HCEC 1CT (cell line): ENCODE measurements at places on chromosomes 3 and 15.

- no peak for DNase-seq
Observed at GRCh38 chr15:59636184-59636583, 21.1 kb downstream of the GTF2A2 start.

GRCh38 chr15:66997212-66997611 lies 68.2 kb upstream of the SMAD3 start:
- DNase-seq, result peak; percentile 88

GRCh38 chr15:74961616-74962015 lies 5.0 kb upstream of the RPP25 start:
- DNase-seq, result no peak

DNA sequence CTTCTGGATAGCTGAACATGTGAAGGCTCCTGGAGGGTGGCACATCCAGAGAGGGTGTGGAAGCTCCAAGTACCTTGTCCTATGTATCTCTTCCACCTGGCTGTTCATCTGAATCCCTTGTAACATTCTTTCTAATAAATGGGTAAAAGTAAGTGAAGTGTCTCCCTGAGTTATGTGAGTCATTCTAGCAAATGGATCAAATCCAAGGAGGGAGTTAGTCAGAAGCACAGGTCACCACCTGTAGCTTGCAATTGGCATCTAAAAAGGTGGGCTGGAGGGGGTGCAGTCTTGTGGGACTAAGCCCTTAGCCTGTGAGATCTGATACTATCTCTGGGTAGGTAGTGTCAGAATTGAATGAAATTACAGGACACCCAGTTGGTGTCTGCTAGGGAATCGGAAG lies 71.0 kb downstream of the WWTR1 start:
- peak; percentile 53 for DNase-seq

- no peak for DNase-seq
Observed at GRCh38 chr3:100540791-100541334, 48.4 kb downstream of the TMEM45A start.

DNA sequence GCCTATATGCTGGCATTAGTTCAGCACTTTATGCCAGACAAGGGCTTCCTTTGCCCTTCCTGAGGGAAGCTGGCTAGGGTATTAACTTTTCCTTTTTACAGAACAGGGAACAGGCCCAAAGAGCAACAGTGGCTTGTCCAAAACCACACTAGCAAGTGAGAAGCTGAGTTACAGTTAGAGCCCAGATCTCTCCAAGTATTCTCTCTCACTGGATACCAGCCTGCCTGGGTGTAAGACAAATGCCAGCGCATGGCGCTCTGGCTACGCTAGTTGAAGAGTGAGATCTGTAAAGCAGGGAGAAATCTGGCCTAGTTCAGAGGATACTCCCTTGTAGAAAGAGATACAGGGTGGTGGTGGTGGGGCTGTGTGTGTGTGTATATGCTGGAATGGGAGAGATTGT lies 38.4 kb downstream of the RAB11A start:
- no peak for DNase-seq

DNA sequence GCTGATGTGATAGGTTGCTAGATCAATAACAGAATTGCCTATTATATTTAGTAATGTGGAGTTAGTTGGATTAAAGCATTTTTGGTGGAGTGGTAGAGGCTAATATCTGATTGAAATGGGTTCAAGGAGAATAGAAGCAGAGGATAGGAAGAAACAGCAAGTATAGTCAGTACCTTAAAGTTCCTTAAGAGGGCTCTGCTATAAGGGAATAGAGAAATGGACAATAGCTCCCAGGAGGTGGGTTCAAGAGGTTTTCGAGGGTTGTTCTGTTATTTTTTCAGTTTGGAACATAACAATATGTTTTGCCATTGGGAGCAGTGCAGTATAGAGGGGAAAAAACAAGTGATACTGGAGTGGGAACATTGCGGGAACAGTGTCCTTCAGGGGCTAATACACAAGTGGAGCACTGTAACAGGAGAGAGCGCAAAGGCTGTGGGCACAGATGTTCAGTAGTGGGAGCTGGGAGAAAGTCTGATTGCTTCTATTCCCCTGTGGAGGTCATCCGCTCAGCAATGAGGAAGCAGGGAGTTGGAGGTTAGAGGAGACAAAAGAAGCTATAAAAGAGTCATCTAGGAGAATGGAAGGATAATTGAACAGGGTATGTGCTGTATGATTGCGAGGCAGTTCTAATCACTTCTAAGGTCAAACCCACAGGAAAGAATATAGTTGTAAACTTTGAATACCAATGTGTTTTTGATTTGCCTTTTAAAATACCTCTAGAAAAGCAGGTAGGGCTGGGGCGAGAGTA lies 3.3 kb downstream of the MRPS11 start:
- DNase-seq, result no peak

GRCh38 chr3:72702390-72702789 lies 145.9 kb downstream of the SHQ1 start:
- no peak for DNase-seq

DNA sequence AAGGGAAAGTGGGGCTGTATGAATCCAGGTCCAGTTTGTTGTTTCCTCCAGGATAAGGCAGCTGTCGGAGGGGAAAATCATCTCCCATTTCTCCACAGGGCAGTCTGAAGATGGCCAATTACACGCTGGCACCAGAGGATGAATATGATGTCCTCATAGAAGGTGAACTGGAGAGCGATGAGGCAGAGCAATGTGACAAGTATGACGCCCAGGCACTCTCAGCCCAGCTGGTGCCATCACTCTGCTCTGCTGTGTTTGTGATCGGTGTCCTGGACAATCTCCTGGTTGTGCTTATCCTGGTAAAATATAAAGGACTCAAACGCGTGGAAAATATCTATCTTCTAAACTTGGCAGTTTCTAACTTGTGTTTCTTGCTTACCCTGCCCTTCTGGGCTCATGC lies 911 bp downstream of the CCRL2 start:
- DNase-seq, result no peak

DNA sequence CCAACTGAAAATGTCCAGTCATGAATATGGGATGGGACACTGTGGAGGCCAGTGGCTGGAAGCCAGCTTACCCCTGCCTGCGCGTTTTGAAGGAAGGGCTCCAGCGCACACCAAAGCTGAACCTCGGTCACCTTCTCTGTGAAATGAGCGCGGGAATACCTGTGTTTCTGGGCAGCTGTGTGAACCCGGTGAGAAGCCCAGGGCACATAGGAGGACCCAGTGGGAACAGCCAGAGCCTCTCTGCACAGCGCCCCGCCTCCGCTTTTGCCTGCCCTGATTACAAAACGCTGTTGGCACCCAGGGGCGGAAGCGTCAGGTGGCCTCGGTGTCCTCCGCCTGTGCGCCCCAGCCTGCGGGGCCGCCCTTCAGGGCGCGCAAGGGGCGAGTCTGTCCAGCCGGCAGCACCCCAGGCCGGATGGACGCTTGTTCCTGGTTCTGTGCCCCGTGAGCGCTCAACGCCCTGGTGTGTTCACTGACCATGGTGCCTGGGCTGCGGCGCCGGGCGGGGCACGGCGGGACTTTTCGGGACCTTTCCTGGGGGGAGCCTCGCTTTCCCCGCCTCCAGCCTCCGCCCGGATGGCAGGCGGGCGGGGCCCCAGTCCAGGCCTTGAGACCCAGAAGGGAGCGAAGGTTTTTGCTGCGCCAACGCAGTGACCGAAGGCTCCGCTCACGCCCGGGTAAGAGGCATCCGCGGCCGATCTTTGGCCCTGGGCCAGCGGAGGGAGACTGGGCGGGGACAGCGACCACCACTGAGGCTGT lies at the start of gene SQOR:
Gene SQOR, plus strand, starts transcription at position 598 of the 759 bp plus-strand sequence. CDS start 23,895 bp downstream, outside the sequence.
- DNase-seq, result peak; percentile 84

DNA sequence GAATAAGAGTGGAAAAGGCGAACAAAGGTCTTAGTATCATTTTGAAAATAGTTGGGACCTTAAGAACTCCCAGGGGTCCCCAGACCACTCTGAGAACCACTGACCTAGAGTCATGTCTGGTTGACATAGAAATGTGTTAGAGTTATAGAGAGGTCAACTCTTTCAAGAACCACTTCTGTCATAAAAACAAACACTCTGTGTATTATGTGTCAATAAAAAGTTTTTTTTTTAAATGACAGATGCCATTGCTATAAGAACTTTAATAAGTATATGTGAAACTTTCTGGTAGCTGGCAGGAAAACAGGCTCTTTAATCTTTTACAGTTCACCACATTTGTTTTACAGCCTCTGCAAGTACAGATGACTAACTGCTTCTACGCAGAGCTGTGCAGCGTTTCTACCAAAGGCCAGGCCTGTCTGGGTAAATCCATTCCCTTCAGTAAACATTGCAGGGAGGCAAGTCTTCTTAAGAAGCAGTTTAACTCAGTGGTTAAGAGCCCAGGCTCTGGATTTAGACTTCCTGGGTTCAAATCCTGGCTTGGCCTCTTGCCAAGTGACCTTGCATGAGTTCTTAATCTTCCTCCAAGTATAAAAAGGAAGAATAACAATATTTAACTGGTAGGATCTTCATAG lies 56.6 kb downstream of the RFTN1 start:
- DNase-seq, result peak; percentile 53

DNA sequence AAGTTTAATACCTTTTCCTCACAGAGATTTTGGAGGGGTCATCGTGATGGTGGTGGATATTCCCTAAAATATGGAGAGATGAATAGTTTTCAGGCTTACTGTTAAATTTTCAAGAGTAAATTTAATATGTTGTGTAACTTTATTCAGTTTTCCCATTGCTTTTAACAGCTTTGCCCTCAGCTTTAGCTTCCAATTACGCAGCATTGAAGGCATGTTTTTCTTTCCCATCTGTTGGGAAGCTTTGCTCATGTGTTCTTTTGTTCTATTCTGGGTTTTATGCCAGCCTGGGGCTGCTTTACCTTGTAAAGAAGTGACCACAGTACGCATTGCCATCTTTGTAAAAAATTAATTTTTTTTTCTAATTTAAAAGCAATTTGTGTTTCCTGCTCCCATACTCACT lies 151.5 kb downstream of the B3GALNT1 start:
- DNase-seq, result no peak

DNA sequence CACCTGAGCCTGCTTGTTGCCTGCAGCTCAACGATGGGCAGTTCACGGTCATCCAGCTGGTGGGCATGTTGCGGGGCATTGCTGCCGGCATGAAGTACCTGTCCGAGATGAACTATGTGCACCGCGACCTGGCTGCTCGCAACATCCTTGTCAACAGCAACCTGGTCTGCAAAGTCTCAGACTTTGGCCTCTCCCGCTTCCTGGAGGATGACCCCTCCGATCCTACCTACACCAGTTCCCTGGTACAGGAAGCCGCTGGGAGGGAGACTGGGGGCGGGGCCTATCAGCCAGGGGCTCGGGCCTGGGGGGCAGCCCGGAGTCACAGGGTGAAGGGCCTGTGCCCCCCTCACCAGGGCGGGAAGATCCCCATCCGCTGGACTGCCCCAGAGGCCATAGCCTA lies 18.8 kb downstream of the EPHB3 start:
- DNase-seq, result no peak

DNA sequence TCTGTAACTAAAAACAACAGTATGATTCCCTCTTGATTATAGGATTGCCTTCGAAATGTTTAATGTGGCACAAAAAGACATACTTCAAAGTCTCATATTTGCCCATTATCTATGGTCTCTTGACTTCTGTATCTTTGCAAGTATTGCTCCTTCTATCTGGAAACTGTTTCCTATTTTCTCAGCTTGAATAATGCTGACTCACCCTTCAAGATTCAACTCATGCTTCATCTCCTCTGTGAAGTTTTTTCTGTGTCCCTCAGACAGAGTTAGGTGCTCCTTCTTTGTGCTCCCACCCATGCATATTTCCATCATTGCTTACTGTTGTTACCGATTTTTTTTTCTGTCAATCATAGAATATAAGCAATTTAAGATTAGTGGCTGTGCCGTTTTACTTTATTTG lies 192.8 kb upstream of the ROBO1 start:
- DNase-seq, result no peak

GRCh38 chr3:39378088-39378487 lies 5.1 kb upstream of the SLC25A38 start:
- DNase-seq, result peak; percentile 12

GRCh38 chr3:113287111-113287802 lies 75.9 kb downstream of the BOC start:
- DNase-seq, result peak; percentile 74

- DNase-seq, result no peak
Observed at GRCh38 chr3:133138017-133138416, 99.8 kb downstream of the TMEM108 start.

GRCh38 chr15:31814082-31814481 lies 216.2 kb upstream of the CHRNA7 start:
- DNase-seq, result no peak

GRCh38 chr3:86416334-86416733 lies 574.6 kb downstream of the VGLL3 start:
- DNase-seq, result no peak

- DNase-seq, result peak; percentile 34
Observed at GRCh38 chr3:160754371-160754854, 1.6 kb upstream of the PPM1L start.

DNA sequence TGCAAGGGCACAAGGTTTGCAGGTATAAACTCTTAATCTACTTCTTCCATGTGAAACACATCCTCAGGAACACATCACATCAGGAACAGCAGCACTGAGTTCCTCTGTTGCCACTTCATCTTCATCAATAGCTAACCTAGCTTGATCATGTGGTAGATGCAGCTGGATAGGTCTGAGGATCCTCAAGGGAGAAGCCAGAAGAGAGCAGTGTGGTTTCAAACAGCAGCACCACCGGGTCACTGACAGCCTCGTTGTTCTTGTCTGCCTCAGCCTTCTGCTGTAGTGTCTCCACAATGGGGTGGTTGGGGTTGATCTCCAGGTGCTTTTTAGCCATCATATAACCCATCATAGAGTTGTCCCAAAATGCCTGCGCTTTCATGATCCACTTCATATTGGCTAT lies 58.8 kb downstream of the ADAM10 start:
- no peak for DNase-seq

- DNase-seq, result no peak
Observed at GRCh38 chr15:71627604-71628003, 182.8 kb upstream of the NR2E3 start.

GRCh38 chr3:10503217-10503796 lies 2.1 kb downstream of the ATP2B2 start:
- no peak for DNase-seq

GRCh38 chr3:190722181-190722905 lies 140.2 kb downstream of the GMNC start:
- peak; percentile 9 for DNase-seq

GRCh38 chr3:70982700-70983140 lies 600.8 kb downstream of the FOXP1 start:
- peak; percentile 69 for DNase-seq

DNA sequence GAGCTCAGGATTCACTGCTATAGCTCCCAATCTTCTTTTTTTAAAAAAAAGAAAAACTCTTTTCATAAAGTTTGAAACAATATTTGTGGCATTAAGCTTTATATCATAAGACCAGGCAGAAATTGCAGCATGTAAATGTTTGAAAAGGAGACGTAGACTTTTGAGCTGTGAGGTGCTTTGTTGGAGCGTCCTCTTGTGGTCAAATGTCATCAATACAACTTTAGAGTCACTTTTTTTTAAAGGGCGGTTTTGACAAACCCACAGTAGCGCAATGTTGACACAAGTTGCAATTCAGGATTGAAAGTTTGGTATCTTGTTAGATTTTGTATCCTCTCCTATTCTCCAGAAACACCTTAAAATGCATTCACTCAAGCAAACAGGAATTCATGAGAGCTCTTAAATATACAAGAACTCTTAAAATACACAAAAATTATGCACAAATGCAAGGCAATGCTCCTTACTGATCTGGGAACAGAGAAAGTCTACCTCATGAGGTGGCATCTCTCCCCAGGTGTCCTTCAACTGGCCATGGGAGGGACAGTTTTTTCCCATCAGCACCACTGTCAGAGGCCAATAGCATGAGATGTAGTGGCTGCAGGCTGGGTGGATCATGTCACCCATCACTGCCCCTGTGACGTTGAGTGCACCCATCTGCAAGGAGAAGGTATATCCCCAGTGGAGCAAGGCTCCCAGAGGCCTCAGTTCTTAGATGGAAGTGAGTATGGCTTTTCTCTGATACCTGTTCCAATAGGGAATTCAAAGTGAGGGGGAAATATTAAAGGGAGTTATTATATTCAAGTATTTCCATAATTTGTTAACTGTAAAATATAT lies 70.7 kb downstream of the ANXA2 start:
- peak; percentile 39 for DNase-seq
